ENCODE measurements at places on chromosomes 6 and 20.

DNA sequence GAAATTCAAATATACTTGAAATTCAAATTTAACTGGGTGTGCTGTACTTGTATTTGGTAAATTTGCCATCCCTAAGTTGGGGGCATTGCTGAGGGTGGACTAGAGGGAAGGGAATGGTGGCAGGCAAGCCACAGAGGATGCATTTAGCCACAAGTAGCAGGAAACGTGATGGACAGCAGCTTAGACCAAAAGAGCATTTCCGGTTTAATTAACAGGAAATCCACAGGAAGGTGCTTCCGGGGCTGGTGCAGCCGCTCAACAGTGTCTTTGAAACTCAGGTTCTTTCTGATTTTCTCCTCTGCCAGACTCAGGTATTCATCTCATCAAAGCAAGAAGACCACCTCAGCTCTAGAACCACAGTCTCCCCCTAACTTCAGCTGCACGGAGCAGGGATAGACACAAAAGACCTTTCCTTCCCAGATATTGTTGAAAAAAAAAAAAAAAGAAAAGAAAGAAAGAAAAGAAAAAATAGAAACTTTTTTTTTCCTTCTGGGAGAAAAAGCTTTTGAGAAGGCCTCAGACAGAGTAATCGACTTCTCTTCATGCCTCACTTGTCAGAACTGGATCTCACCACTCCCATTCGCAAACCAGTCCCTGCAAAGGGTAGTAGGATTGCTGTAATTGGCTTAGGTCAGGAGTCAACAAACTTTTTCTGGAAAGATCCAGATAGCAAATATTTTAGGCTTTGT, 8.0 kb upstream of the BCAS1 start:
- DNase-seq: no peak

- no peak for DNase-seq
Measured at GRCh38 chr20:57481281-57481711, 43.6 kb downstream of the CTCFL start.

DNA sequence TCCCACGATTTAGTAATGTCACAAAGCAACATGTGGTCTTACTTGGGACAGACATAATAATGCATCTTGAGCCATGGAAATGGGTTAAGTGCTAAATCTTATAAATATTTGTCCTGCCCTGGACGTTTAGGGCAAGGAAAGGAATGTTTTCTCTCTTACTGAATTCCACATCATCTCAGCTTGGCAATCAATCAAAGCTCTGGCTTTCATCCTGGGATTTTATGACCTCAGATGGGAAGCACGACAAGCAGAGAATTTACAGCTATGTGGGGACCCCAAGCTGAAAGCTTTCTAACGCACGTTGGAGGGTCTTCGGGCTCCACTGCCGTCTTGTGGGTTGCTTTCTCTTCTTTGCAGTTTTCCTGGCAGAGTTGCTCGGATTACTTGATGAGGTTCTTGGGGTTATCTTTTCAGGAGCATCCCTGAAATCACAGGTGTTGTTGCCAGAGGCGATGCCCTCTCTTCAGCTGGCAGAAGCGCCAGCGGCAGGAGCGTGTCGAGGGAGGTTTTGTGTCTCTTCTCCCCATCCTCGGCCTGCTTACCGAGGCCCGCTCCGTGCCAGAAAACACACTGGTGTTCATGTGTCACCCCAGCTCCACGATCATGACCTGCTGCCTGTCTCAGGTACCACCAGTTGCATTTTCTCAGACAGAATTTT, 73.4 kb upstream of the FRMD1 start:
- no peak for DNase-seq

DNA sequence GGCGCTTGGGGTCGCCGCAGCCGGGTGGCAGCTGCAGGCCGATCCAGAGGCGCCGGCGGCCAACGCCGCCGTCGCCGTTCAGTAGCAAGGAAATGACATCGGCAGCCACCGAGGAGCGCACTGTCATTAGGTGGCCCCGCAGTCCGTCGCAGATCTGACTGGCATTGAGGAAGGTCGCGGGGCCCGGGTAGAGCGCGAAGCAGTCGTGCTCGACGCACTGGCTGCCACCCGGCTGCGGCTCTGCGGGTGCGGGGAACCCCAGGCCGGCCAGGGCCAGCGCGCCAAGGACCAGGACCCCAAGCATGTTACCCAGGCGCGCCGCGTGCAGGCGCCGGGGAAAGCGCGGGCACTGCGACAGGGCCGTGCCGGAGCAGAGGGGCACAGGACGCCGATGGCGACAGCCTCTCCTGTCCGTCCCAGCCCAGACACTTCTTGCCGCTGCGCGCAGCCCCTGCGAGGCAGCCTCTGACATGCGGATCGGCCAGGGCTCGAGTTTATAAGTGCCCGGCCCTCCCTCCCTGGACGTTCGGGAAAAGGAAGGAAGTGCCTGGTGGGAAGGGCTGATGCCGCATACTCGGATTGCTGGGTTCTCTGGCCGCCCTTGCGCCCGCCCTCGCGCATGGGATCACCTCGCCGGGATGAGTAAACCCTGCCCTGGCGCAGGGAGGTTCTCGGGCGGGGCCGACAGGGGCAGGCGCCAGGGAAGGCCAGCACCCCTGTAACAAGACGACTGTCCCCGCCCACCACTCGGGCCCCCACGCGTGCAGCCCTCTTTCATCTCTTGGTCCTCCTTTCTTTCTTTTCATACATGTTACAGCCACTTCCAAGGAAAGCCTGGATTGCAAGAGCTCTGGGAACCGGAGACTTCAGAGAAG, at the start of gene THBD:
THBD (minus strand) TSS at position 472 of the 875 bp plus-strand sequence; CDS start at position 304, 168 bp downstream.
- DNase-seq: no peak

GRCh38 chr6:37974381-37974780, 154.9 kb downstream of the ZFAND3 start:
- no peak for DNase-seq

DNA sequence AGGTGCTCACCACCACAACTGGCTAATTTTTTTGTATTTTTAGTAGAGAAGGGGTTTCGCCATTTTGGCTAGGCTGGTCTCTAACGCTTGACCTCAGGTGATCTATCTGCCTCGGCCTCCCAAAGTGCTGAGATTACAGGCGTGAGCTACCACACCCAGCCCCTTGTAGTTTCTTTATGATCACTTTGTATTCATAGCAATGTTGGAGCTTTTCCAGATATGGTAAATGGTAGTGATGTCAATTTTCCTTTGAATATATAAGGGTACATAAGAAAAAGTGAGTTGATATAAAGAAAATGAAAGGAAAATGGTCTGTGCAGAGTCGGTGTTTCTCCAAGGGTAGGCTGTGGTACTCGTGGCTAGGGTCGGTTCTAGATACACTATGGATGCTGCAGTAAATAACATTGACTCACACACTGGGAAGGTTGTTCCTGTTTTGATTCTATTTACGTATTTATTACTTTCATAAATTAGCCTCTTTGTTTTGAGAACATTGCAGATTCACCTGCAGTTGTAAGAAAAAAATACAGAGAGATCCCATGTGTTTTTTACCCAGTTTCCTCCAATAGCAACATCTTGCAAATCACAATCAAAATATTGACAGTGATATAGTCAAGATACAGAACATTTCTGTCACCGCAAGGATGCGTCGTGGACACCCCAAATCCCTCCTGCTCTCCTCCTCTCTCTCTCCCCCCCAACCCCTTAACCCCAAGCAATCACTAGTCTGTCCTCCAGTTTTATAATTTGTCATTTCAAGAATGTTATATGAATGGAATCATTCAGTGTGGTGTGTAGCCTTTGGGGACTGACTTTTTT, 2.5 kb downstream of the ZNF831 start:
- DNase-seq: no peak

- no peak for DNase-seq
Measured at GRCh38 chr6:46816626-46817025, 23.4 kb downstream of the MEP1A start.

DNA sequence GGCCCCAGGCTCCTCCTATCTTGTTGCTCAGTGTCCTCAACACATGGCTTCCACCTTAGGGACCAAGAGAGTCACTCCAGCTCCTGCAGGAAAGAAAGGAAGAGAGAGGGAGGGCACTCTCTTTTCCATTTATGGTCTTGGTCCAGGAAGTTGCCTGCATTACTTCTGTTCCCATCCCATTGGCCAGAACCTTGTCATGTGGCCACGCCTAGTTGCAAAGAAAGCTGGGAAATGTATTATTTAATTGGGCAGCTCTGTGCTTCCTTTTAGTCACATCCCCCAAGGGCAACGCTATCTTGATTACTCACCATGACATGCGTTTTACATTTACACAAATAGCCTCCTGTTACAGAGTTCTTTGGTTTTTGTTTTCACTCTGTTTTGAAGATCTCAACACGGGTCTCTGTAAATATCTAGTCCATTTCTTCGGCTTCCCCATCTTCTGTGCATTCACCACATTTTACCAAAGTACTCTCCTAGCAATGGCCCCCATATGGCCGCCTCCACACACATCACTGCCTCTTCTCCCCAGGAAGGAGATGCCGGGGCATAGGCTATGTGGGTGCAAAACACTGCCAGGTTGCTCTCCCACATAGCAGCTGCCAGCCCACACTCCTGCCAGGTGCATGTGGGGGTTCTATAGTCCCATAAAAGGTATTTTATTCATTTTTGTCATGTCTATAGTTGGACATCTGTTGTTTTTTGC, 35.7 kb upstream of the ZMYND8 start:
- peak; percentile 85 for DNase-seq

GRCh38 chr6:126020305-126021050, 34.1 kb downstream of the TRMT11 start:
- no peak for DNase-seq

- DNase-seq: no peak
Measured at GRCh38 chr20:23029324-23029723, 5.8 kb upstream of the SSTR4 start.

DNA sequence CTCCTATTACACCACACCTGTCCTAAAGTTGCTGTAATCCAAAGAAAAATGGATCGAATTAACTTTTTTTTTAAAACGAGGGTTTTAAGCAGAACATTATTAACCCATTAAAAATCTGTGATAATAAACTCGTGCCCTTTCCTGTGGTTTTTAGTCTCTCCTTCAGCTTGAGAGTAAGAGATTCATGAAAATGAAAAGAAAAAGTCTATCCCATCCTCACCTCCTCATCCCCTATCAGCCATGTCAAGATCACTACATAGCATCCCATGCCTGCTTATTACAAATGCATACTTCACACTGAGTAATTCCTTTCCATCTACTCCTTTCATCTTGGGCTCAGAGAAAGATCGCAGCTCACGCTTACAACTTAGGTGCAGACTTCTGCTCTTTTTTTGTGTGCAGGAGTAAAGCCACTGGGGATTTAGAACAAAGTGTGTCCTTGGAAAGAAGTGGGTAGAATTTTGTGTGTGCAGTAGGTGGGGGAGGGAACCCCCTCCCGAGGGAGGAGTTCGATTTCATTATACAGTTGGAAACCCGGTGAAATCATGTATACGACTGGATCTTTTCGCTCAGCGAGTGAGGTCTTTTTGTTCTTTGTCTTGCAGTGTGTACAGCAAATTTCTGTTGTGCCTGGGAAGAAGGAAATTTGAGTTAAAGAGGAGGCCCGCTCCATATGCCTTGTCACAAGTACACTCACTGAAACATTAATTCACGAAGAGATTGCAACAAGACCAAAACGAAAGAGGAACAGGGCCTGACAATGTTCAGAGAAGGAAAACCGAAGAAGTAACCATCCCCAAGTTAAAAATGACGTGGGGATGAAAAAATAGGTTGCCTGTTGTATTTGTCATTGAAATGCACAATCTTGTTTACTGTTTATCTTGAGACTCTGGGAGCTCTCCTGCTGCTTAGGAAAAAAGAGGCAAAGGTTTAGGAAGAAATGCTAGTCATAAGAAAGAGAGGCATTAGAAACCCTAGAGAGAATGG, 146.5 kb upstream of the ZNF217 start:
- no peak for DNase-seq

DNA sequence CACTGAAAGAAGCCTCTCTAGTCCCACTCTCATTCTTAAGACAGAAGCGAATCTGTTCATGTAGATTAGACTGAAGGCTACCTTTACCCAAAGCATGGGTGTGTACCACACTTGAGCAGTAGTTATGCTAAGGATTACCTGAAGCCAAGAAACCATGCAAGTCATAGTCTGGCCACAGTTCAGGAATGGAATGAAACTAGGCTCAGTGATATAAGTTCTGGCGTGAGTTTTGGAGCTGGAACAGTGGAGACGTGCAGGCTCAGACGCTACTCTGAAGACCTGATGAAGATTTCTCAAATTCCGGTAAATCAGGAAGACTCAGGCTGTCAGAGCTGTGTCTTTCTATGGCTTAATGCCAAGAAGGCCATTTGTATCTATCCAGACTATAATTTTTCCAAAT, 219.9 kb downstream of the HDGFL1 start:
- DNase-seq: no peak

GRCh38 chr6:121405306-121405705, 30.1 kb upstream of the GJA1 start:
- no peak for DNase-seq

GRCh38 chr20:10581823-10582222, 92.0 kb downstream of the JAG1 start:
- no peak for DNase-seq

DNA sequence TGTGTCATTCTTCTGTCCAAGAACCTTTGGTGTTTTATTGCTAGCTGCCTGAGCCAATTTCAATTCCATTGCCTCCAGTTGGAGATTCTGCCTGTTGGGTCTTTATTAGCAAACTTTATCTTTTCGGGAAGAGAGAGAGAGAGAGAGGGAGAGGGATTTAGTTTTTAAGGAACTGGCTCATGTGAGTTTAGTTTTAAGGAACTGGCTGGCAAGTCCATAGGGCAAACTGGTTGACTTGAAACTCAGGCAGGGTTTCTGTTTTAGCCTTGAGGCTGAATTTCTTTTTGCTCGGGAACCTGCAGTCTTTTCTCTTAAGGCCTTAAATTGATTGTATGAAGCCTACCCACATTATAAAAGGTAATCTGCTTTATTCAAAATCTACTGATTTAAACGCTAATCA, 23.0 kb downstream of the BCKDHB start:
- DNase-seq: no peak

DNA sequence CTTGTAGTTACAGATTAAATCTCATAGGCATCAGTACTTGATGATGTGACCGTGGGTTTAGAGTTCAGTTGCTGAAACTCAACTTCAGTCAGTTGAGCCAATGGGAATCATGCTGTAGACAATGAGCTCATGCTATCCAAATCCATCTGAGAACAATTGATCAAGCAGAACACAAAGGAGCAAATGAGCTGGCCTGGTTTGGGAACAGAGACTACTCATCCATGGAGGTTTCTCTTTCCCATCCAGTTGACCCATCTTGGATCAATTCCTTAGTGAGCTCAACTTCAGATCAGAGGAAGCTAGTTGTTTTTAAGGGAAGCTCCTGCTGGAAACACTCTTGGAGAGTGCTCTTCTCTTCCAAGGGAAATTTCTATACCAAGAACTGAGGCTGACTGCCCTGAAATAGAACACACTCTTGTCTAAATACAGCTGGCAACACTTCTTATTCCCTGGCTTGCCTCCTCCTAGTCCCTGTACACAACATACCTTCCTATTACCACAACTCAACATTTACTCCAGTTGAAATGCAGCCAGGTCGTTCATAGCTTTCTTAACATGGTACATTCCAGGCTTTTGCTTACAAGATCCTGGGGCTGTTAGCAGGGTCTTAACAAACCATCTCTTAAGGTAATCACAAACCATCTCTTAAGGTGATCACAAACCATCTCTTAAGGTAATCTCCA, 203.9 kb upstream of the PRDM1 start:
- DNase-seq: no peak

- DNase-seq: no peak
Measured at GRCh38 chr6:17884498-17885478, 102.6 kb downstream of the KIF13A start.
